ENCODE measurements at places on chromosomes 4 and X.

- DNase-seq, result no peak
Observed at GRCh38 chrX:56248492-56248891, 16.3 kb downstream of the KLF8 start.

GRCh38 chrX:38803588-38804431 is 2.6 kb downstream of the MID1IP1 start:
- DNase-seq, result peak; percentile 55

DNA sequence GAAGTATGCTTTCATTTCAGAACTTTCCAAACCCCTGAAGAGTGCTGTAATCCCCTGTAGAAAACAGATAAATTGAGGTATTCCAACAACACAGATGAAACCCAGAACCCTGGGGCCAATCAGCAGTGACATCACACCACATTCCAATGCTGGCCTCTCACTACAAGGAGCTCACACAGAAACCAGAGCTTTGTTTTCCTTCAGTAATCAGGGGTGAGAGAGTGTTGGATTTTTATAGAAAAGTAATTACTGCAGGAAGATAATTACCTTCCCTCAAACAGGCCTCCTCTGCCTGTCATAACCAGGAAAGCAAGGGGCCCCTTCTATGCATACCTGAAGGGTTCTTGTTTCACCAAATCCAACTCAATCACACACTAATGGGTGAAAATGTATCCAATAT is 246.2 kb downstream of the SCFD2 start:
- DNase-seq, result no peak

- no peak for DNase-seq
Observed at GRCh38 chr4:110867251-110867960, 244.5 kb upstream of the PITX2 start.

DNA sequence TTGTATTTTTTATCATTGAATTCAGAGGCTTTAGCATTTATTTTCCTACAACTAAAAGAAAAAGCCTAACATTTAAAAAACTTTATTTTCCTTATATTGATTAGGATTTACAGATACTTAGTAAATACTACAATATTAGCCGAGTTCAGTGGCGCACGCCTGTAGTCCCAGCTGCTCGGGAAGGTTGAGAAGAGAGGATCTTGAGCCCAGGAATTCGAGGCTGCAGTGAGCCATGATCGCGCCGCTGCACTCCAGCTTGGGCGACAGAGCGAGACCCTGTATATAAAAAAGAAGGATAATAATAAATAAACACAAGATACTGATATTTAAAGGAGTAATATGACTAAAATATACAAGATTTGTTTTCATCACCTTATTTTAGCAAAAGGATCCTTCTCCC is 681 bp upstream of the UPF3B start:
- no peak for DNase-seq

DNA sequence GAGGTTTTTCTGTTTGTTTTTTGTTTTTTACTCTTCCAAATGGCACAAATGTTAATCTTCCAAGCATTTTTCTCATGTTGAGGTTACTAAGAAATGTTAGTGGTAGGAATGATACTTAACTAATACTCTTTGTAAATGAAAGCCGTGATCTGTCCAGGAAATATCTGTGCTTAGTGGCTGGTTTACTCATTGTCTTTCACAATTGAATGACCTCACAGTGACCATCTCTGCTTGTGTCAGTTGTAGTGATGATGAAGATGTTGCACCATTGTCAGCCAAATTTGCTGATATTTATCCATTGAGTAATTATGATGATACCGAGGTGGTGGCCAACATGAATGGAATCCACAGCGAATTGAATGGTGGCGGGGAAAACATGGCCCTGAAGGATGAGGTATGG is 93.5 kb downstream of the TNIP2 start:
- no peak for DNase-seq

DNA sequence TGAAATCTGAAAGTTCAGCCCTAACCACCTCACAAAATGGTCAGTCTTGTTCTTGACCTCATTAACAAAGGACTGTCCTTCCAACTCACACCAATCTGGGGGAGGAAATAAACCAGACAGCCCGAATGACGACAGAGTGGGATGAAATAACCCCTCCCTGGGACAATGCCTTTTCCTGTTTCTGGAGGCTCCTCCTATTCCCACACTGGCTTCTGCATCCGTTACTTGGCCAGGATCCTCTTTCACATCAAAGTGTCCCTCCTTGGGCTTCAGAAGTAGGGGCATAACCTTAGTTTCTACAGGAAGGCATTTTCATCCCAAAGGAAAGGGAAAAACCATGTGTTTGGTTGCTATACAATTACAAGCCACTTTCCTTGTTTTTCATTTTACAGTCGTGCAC is 59.8 kb upstream of the RPL34 start:
- DNase-seq, result no peak

DNA sequence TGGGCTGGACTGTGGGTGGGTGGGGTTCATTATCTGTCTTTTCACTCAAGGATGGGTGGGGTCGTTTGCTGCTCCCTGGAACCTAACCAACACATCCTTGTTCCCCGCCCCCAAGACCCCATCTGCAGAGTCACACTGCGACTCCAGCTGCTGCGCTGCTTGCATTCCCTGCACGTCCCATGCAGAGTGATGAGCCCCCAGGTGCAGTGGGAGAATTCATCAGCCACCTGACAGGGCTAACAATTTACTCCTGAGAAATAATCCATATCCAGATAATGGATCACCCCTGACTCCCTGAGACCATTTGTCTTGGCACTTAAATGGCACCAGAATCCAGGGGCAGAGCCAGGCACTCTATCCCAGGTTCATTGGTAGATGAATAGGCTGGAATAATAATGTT is 12.4 kb upstream of the ARHGAP36 start:
- DNase-seq, result no peak

- no peak for DNase-seq
Observed at GRCh38 chr4:141153751-141154510, 20.7 kb upstream of the RNF150 start.

DNA sequence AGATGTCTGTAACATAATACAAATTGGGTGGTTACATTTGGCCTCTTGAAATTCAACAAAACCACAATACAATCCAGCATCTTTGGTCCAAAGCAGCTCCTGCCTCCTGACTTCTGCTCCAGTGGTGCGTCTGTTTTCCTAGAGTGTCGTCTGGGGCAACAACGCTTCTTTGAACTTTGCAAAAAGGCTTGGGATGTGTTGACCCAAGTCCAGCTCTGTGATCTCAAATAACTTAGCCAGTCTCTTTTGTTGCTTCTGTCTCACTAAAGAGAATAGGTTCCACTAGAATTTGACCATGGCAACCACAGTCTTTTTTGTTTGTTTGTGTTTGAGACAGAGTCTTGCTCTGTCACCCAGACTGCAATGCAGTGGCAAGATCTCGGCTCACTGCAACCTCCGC is 324.0 kb downstream of the DHRSX start:
- DNase-seq, result no peak

GRCh38 chr4:85492336-85492735 is 17.4 kb downstream of the ARHGAP24 start:
- DNase-seq, result no peak

GRCh38 chrX:10569946-10570345 is 50.4 kb downstream of the MID1 start:
- DNase-seq, result no peak

GRCh38 chrX:154334496-154334895 is 38.9 kb downstream of the TKTL1 start:
- DNase-seq, result no peak

DNA sequence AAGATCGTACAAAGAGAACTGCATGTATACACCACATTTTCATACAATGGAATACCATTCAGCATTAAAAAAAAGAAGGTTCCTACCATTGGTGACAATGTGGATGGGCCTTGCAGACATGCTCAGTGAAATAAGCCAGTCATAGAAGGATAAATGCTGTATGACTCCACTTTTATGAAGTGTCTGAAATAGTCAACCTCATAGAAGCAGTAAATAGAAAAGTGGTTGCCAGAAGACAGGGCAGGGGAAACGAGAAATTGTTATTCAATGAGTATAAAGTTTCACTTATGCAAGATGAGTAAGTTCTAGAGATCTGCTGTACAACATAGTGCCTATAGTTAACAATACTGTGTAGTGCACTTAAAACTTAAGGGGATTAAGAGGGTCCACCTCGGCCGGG is 257.5 kb upstream of the FTHL17 start:
- DNase-seq, result no peak

- DNase-seq, result no peak
Observed at GRCh38 chrX:45889471-45889870, 655.8 kb downstream of the ZNF674 start.

GRCh38 chr4:48012824-48013223 is 3.7 kb downstream of the CNGA1 start:
- no peak for DNase-seq

- no peak for DNase-seq
Observed at GRCh38 chrX:125894947-125895346, 271.1 kb downstream of the DCAF12L2 start.

- DNase-seq, result no peak
Observed at GRCh38 chr4:78360466-78360865, 191.1 kb upstream of the ANXA3 start.

GRCh38 chr4:167088115-167088514 is 146.2 kb downstream of the SPOCK3 start:
- DNase-seq, result no peak

GRCh38 chrX:3521396-3521795 is 174.9 kb upstream of the MXRA5 start:
- no peak for DNase-seq

- no peak for DNase-seq
Observed at GRCh38 chrX:20063716-20064351, 52.9 kb downstream of the MAP7D2 start.

DNA sequence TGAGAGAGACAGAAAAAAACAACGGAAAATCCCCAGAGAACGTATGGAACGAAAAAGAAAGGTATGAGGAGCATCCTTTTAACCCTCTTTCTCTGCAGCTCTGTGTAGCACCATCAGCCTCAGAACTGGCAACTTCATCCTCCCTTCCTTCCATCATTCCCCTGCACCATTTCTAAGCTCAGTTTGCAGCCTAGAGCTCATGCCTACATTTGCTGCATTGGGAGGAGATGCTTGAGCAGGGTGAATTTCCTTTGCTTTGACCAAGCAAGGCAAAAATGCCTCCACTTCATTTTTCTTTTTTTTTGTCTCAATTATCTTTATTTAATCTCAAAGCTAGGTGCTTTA is 67.9 kb downstream of the ANK2 start:
- no peak for DNase-seq

- DNase-seq, result no peak
Observed at GRCh38 chrX:78753571-78753970, 6.1 kb downstream of the LPAR4 start.

GRCh38 chr4:157908031-157908430 is 264.8 kb downstream of the GASK1B start:
- no peak for DNase-seq

GRCh38 chr4:47543331-47543730 is 58.3 kb downstream of the ATP10D start:
- DNase-seq, result no peak

All from stimulated activated CD4-positive, alpha-beta T cell treated with anti-CD3 and anti-CD28 coated beads, Interleukin-1b, Interleukin-23, amount 100 ng/mL, for 24 hours (primary cell).